ENCODE measurements at places on chromosomes 3 and 15.

DNA sequence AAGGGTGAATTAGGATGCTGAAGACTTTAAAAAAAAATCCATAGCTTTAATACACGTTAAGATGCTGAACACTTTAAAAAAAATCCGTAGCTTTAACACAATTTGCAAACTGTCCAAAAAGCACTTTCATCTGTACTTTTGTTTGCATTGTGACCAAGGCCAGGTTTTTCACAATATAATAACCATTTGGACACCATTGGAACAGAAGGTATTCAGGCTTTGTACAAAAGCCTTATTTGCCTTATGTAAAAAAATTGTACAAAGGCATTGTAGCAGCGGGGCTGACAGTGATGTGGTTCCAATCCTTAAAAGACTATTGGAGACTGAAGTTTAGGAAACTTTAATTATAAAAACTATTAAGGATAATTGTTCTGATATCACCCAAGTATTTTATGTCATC lies 15.2 kb upstream of the ICE2 start:
- DNase-seq = no peak

DNA sequence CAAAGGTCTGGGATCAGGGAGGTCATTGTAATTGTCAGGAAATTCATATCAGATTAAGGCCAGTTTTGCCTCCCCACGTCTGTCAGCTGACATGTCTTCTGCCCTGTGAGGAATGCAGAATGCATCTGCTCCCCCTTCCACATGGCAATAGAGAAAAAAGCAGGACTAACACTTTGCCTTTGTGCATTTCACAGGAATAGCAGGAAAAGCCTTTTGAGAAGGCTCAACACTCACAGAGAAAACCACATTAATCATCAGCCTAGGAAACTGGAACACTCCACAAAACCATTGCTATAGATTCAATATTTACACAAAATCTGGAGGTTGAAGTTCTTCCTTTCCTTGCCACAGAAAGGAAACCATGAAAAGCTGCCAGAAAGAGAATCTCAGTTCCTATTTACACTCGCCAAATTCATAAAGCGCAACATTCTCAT lies 165.2 kb upstream of the HES1 start:
- no peak for DNase-seq

- DNase-seq = peak; percentile 78
Observed at GRCh38 chr3:13890377-13891016, 10.6 kb upstream of the WNT7A start.

GRCh38 chr3:43218921-43219320 lies 67.4 kb upstream of the SNRK start:
- DNase-seq = no peak

- no peak for DNase-seq
Observed at GRCh38 chr15:47817969-47818548, 100.8 kb downstream of the SEMA6D start.

GRCh38 chr3:188269040-188269439 lies 115.1 kb downstream of the LPP start:
- DNase-seq = no peak
